ENCODE measurements at places on chromosomes 3 and 15.

GRCh38 chr3:127384717-127385539, 97.1 kb upstream of the PRR20G start:
- DNase-seq: no peak

DNA sequence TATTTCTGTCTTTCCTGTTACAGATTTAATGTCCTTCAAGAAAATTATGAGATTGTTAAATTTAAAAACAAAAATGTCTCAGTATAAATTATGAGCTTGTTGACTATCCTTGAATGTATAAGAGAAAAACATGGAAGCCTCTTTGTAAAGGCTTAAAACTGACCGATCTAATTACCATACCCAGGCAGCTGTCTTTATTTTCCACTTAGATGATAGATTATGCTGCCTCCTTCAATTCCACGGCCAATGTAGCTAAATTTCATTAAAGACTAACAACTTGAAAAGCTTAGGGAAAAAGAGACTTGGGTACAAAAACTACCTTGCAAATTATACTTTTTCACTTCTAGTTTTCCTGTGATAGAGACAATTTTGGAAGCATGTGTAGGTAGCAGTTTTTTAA, 88.3 kb downstream of the ATP10A start:
- DNase-seq: no peak

DNA sequence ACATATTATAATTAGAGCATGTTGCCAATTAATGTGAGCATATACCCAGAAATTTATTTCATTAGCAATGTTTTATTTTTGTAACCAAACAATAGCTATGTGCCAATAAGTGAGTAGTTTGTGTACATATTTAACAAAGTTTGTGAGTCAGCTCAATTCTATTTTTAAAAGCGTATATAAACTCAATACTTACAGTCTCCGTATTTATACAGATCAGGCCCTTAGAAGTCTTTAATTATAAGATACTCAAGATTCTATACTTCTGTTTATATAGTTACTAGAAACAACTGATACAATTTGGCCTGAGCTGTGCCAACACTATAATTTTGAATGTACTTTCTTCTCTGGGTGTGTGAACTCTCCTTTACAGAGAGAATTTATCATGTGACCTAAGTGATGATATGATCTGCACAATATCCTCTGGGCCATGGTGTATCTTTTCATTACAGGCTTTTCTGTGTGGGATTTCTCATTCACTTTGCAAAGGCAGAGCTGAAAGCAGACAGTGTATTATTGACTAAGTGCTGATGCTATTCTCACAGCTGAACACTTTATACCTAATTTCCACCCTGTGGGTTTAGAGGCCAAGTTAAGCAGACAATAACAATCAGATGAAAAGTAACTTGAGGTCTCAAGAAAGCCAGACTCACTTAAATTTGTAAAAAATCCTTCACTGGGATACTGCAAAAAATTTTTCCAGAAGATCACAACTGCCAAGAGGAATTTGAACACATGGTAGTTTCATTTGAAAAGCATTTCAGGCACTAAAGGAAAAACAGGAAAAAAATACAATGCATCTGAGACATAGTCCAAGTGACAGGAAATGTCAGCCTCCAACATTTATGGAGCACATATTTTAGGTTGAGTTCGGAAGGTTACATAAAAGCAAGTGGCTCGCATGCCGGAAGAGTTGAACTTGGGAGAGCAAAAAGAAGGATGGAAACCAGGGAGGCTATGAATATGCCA, 277.9 kb upstream of the SEMA6D start:
- DNase-seq: no peak

DNA sequence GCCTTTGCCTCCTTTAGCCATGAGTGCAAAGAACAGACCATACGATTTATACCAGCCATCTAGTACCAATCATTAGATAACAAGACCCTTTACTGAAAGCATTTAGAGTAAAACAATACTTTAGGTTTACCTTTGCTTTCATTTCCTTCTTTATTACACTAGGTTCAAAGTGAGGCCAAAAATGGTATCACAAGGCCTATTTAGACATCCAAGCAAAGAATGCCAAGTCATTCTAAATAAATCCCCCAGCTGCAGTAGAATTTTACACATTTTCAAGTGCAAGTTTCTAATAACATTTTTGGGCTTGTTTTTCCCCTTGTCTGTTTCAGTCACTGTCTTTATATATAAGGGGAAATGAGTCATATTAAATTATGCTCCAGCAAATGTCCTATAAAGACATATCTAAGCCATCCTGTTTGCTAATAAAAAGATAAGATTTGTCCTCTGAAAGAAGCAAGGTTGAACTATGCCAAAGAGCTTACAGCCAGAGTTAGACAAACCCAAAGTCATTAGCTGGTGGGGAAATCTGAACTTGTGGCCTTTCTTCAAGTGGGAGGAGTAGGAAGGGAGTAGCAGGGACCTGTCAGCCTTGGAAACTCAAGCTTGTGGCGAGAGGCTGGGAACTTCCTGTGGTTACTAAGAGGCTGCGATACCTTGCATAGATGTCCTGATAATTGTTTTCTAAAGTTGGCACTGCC, 232.7 kb downstream of the MECOM start:
- DNase-seq: no peak

DNA sequence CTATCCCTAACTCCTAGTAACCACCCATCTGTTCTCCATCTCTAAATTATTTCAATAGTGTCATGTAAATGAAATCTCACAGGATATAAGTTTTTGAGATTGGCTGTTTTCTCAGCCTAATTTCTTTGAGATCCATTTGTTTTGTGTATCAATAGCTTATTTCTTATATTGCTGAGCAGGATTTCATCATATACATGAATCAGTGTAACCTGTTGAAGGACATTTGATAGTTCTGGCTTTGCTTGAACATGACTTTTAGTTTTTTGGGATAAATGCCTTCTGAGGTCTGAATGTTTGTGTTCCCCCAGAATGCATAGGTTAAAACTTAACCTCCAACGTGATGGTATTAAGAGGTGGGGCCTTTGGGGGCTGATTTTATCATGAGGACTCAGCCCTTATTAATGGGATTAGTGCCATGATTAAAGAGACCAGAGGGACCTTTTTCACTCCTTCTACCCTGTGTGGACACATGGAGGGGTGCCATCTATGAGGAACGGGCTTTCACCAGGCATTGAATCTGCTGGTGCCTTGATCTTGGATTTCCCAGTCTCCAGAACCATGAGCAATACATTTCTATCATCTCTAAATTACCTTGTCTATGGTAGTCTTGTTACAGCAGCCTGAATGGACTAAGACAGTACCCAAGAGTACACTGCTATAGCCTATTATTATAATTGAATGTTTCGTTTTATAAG, 118.3 kb downstream of the FNDC3B start:
- no peak for DNase-seq

DNA sequence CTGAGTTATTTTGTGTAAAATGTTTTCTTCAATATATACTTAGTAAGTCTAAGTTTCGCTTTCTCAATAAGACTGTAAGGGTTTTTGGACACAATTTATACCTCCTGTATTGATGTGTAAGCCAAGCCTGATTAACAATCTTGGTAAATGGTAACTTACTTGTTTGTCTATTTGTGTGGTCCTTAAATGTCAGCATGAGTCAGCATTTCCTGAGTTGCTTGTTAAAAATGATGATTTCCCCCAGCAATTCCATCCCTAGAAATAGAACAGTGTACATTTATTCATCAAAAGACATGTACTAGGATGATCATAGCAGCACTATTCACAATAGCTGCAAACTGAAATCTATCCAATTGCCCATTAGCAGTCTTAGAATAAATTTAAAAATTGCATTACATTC, 53.4 kb upstream of the LRIG1 start:
- no peak for DNase-seq

DNA sequence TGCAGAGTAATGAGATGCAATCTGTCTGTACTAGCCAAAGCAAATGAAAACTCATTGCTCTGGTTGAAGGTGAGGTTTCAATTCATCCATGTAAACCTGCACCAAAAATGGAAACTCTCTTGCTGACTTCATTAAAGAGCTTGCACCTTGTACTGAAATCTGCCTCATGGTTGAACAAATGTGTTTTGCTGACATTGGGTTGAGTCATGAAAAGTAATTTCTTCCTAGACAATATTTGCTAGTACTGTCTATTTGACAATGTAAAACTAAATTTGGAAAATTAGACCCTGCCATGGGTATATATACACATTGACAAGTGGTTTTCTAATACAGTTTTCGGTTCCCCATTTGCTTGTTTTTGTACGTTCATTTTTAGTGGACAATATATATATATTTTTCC, 33.3 kb downstream of the RYR3 start:
- no peak for DNase-seq

GRCh38 chr3:133574260-133574881, 885 bp downstream of the CDV3 start:
- DNase-seq: peak; percentile 31

GRCh38 chr3:168951368-168951767, 712.1 kb downstream of the MECOM start:
- DNase-seq: no peak

DNA sequence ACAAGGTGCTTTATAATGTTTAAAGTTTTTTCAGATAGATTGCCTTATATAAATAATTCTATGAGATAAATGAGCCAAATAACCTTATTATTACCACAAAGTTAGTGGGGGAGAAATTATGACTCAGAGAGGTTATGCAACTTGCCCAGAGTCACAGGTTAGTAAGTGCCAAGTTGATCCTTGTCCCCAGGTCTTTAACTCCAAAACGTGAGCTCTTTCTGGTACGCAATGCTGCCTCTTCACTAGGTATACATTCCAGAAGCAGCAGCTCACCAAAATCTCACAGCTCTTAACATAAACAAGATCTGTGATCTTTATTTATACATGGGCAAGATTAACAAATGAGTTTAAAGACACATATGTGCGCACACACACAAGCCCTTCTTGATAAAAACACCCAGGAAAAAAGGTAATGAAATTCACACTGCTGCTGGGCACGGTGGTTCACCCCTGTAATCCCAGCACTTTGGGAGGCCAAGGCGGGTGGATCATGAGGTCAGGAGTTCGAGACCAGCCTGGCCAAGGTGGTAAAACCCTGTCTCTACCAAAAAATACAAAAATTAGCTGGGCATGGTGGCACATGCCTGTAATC, 59.8 kb upstream of the NR2F2 start:
- no peak for DNase-seq

- no peak for DNase-seq
These were observed 1096.3 kb upstream of the CFAP20DC start for GRCh38 chr3:60146121-60146520.

- no peak for DNase-seq
These were observed 72.6 kb upstream of the MFGE8 start for GRCh38 chr15:88985547-88986393.

DNA sequence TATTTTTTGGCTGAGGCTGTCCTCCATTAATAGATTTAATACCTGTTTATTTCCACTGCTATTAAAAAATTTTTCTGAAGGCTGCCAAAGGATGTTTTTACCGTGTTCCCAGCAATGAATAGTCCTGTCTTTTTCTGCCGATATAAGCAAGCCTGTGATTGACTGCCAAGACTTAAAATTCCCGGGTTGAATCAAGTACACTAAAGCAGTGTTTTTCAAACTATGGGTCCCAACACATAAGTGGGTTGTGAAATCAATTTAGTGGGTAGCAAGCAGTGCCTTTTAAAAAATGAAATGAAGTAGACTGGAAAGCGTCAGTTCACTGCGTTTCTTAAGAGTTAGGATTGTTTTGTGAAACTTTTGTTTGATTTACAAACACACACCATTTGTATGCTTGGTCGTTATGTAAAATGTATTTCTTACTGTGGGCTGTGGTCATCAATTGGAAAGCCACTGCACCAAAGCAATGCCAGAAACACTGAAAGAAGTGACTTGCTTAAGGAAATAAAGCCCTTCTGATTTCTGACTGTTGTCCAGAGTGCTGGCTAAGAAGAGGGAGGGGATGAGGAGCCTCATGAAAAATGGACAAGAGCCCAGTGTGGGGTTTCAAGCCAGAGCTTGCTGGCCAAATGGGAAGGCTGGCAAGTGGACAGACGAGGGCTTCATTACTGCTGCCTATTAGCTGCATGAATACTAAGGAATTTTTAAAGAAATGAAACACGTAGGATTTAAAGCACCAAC, 206.0 kb downstream of the THRB start:
- peak; percentile 71 for DNase-seq

DNA sequence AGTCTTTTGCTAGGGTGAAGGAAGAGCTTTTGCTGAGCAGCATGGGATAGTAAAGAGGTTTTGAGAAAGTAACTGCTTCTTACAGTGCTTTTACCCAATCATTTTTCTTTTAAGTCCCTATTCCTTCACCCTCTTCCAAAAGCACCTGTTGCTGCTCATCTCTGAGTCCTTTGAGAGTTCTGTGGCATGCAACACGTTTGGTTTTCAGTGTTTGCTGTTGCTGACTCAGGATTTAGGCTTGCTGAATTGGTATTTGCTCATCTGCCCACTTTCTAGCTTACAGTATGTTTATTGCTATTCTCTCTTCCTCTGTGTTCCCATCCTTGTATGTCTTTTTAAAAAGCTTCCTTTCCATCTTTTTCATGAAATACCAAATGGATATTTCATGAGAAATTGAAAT, 55.9 kb upstream of the THRB start:
- DNase-seq: no peak

DNA sequence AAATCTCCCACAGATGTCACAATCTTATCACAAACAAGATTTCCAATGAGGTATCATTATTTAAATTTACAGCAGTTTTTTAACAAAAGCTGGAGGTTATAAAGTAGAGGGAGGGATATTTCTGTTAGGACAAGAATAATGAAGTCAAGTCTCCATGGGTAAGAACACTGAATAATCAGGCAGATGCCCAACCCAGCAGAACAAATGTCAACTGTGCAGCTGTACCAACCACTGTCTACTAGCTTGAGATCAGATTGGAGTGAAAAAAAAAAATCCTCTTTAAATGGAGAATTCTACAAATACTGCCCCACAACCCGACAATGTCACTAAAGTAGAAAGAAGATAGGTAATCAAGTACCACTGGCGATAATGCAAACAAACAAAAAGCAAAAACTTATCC, 30.3 kb downstream of the DHX36 start:
- no peak for DNase-seq

DNA sequence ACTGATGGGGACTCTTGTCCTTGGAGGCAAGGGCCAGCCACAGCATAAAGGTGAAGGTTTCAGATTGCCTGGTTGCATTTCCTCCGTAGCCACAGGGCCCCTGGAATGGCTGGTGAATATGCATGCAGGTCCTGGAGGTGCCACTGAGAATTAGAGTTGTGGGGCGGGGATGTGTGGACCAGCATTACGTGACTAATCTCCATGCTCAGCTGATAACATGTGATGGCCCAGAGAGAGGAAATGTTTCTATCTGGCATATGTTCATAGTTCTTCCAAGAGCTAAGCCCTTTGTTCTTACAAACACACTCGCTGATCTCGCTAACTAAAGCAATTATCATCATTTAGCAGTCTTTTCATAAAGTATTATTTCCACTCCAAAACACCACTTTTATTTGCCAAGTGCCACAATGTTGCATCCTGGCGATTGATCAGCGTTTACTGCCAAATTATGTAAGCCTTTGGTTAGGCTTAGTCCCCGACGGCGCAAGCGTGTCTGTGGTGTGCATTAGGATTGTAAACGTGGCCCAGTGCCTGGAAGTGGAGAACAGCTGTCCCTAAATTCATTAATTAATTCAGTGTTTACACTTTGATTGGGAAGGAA, 55.9 kb downstream of the CGNL1 start:
- no peak for DNase-seq

- no peak for DNase-seq
These were observed 23.8 kb upstream of the CNTN6 start for GRCh38 chr3:1068985-1069384.

- DNase-seq: peak; percentile 59
These were observed 7.9 kb upstream of the CAMK1 start for GRCh38 chr3:9777694-9778021.
